NCI-H2029 treated with DMSO at 0.1 percent for 48 hours (cell line): ENCODE measurements at places on chromosomes 12 and 14.

DNA sequence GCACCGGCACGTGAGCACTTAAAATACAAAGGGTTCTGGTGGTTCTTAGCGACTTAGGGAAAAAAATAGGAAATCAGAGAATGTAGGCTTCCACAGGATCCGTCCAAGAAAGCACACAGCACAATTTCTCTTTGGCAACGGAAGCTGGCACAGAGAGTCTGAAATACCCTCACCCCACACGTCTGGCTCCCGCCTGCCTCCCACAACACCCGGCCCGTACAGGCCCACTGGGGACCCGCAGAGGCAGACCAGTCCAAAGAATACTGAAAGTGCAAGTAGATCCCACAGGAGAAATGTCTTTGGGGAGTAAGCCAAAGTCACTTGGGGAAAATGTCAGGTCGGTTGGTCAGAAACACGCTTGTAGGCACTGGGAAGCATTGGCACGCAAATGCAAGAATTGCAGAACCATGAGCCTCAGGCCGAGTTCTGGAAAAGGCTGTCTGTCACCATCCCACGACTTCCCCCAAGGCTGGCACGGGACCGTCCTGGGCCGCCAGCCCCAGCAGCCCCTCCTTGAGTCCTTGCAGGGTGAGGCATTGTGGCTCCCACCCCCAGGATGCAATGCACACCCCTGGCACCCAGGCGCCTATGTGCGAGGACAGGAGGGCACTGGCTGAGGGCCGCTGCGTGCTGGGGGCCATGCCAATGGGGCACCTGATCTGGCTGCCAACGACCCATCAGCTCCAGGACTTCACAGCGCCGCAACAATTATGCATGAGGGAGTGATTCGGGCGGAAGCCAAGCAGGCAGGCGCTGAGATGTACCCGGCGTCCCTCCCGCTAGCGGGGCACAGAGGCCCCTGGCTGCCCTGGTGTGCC lies 29.7 kb downstream of the CHGA start:
- DNase-seq, result no peak

DNA sequence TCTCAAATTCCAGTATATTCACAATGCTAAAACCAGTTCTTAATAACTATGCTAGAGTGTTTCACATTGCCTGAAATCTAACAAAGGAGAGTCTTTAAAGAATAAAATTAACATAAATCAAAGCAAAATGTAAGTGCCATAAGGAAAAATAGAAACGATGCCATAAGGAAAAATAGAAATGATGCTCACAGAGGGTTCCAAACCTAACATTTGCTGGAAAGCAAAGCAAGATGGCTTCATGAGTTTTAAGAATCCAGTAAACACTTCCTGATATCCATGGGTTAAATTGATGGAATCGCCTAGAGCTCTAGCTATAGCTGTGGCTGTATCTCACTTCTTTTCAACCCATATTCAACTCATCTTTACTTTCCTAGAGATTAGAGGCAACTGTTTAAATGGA lies 63.9 kb downstream of the GPR68 start:
- no peak for DNase-seq

- DNase-seq, result no peak
Measured at GRCh38 chr14:74578479-74578878, 33.6 kb downstream of the LTBP2 start.

DNA sequence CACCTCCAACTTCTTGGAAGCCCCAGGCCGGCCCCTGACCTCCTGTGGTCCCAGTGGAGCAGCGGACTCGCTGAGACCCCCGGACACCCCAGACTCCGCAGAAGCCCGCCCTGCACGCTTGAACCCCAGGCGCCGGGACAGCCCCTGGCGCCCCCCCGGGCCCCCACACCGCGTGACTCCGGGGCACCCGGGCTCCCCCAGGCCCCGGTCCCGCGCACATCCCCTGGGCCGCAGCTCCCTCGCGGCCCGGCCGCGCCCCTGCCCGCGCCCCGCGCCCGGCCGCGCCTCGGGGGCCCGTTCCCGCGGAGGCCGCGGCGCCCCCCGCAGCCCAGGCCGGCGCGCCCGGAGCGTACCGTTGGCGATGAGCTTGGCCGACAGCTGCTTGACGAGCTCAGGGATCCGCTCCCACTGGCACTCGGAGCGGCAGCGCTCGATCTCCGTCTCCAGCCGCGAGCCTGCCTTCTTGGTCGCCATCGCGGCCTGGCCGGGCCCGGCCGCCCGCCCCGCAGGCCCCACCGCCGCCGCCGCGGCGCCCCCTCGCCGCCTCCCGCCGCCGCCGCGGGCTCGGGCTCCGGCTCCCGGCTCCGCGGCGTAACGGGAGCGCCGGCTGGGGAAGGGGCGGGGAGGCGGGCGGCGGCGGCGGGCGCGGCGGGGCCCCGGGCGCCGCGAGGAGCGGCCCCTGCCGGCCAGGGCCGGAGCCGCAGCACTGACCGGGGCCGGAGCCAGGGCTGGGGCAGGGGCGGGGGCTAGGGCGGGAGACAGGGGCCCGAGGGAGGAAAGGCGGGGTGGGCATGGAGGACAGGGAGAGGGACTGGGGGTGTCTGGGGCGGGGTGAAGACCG lies at the start of gene TTC7B:
TSS of gene TTC7B (minus strand) at position 609 of the 841 bp plus-strand sequence. CDS start at position 474, 135 bp downstream.
- no peak for DNase-seq

- no peak for DNase-seq
Measured at GRCh38 chr12:48334808-48335207, 15.9 kb downstream of the ZNF641 start.

DNA sequence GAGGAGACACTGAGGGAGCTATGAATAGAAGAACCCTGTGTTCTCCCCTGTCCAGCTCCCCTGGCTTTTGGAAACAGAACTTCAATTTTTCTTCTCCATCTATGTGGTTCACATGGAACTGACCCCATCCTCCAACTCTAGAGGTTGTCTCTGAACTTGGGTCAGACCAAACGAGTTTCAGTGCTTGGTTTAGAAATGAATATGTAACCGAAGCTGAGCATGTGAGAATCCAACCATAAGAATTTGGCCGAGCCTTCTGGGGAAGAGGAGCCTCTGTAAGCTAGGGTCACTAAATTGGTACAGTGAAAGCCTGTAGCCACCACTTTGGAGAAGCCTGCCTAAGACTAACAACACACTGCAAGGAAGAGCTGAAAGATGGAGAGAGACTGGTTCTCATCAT lies 464.4 kb downstream of the ZFP36L1 start:
- DNase-seq, result no peak
